AG10803 (cell line): ENCODE measurements at places on chromosomes 7 and 10.
A peak's percentile ranks its signal among the peaks of the same experiment; 100 is the strongest.

DNA sequence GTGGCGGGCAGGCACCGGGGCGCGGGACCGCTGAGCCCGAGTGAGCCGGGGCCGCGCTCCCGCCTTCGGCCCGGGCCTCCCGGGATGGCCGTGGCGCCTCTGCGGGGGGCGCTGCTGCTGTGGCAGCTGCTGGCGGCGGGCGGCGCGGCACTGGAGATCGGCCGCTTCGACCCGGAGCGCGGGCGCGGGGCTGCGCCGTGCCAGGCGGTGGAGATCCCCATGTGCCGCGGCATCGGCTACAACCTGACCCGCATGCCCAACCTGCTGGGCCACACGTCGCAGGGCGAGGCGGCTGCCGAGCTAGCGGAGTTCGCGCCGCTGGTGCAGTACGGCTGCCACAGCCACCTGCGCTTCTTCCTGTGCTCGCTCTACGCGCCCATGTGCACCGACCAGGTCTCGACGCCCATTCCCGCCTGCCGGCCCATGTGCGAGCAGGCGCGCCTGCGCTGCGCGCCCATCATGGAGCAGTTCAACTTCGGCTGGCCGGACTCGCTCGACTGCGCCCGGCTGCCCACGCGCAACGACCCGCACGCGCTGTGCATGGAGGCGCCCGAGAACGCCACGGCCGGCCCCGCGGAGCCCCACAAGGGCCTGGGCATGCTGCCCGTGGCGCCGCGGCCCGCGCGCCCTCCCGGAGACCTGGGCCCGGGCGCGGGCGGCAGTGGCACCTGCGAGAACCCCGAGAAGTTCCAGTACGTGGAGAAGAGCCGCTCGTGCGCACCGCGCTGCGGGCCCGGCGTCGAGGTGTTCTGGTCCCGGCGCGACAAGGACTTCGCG is 534 bp downstream of the FZD9 start:
- DNase-seq, result no peak

DNA sequence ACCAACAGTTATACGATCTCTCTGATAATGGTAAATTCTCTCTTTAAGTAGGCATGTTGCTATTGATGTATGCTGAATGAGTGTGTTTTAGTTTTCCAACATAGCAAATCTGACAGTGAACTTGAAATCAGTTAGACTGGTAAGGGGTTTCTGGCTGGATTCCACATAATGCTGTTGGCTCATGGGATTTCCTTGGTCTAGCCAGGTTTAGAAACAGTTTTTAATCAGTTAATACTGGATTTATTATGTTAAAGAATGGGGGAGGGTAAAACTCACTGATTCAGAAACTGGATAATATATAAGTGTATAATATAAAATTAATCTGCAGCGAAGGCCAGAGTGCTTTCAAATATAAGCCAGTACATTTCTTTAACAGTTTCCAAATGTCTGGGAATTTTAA is 55.6 kb downstream of the PCDH15 start:
- no peak for DNase-seq

GRCh38 chr7:101457001-101457750 is 94.5 kb downstream of the COL26A1 start:
- no peak for DNase-seq

- no peak for DNase-seq
These were observed 2.4 kb downstream of the PKD2L1 start for GRCh38 chr10:100327718-100328009.

DNA sequence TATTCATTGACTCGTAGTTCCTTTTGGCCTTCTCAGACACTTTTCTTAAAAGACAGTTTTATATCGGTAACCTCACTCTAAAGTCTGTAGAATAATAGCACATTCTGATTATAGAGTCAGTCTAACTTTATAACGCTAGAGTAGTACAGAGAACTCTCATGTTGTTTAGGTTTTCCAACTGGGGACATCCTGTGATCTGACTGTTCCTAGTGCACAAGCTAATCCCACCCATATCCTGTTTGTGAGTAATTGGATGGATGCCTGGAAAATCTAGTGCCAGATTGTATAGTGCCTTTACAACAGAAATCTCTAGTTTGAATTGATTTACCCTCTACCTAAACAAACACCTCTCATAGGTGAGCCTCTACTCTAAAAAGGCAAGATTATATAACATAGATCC is 107.4 kb downstream of the ZEB1 start:
- peak; percentile 64 for DNase-seq

- DNase-seq, result no peak
These were observed 120.4 kb upstream of the TARP start for GRCh38 chr7:38393874-38394273.

- no peak for DNase-seq
These were observed 6.8 kb upstream of the CLDN4 start for GRCh38 chr7:73823873-73824592.

GRCh38 chr10:69364232-69364940 is 52.3 kb downstream of the TACR2 start:
- no peak for DNase-seq

DNA sequence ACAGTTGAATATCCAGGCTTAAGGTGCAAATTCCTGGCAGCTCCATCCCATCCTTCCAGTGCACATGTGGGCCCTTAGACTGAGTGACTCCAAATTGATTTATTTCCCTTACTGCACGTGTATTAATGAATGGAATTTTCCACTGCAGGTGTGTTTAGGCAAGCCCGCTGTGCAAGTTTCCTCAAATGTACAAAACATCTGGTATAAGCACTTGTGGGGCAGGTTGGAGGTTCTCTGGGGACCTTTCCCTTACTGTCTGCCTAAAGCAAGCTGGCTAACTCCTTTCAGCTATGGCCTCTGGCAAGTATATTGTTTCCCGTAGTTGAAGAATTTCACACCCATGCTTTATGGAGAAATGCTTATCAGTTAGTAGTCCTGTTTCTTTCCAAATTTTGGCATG is 25.3 kb upstream of the GIMAP6 start:
- DNase-seq, result no peak

DNA sequence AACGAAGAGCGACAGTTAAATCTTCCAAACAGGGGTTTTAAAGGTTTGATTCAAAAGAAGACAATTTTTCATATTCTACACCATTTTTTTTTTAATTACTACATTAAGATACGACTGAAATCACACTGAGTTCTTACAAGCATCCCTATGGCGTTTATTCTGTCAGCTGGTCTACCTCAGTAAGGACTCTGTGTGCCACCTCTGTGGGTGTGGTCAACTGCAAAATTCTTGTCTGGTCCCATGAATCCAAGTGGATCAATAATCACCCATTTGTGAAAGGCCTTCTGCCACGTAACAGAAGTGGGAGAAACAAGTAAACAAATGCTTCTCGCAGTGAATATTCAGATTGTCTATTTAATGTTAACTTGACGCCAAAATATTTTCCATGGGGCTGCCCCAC is 104.1 kb downstream of the GRB10 start:
- no peak for DNase-seq

GRCh38 chr7:91894781-91895480 is 14.4 kb upstream of the MTERF1 start:
- DNase-seq, result no peak

- DNase-seq, result no peak
These were observed 29.4 kb downstream of the CFAP46 start for GRCh38 chr10:132912713-132913558.

DNA sequence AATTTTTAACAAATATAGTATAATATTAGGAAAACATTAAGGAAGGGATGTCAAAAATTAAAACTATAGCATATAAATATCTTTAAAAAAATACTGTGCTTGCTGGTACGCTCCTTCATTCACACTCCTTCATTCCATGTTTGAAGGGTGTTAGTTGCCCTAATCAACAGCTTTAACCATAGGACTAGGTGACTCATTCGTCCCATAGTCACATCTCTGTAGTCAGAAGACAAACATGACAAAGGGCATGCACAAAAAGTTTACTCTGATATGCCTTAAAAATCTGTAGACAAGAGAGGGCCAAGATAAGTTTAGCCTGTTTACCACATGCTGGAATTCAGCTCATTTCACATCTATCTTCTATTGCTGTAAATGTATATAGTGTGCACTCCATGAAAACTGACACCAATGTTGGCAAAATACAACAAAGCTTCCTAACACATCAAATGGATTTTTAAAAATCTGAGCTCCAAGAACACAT is 646 bp downstream of the FAM13C start:
- DNase-seq, result no peak

DNA sequence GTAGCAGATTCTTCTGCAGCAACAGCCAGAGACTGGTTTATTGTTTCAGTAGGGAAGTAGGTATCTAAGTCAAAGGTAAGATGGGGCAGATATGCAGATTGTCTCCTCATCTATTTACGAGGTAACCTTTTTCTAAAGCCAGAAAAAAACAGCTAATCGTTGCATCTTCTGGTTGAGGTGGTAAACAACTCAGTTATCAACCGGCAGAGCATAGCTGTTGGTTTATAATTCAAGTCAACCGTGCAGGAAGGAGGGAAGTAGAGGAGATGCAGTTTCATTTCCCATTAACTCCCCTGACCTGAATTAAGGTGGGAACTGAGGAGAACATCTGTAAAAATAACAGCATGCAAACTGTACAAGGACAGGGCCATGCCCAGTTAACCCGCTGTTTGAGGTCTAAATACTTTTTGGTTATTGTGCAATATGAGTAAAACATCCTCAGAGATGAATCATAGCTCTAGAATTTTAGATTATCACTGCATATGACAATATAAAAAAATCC is 156.5 kb upstream of the ITGB1 start:
- DNase-seq, result peak; percentile 74

DNA sequence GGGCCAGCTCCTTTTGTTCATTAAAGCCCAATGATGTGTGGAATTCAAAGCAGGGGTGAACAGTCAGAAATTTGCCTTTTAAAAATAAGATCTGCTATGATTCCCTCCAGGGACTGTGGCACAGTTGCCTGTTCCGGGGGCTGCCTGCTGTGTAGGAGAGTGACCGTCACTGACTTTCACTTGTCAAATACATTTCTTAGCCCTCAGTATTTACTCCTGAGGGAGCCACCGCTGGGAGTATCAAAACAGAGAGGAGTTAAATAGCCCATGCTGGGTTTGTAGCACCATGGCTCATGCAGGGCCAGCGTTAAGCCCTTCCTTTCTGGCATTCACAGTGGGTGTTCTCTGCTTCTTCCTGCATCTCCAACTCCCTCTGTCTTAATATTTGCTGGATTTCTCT is 897.8 kb downstream of the SORCS3 start:
- DNase-seq, result no peak

GRCh38 chr10:28211759-28212158 is 91.1 kb downstream of the MPP7 start:
- DNase-seq, result no peak

GRCh38 chr10:25504306-25504705 is 329.5 kb downstream of the GPR158 start:
- no peak for DNase-seq

- DNase-seq, result peak; percentile 72
These were observed 10.3 kb upstream of the ANKRD7 start for GRCh38 chr7:118214051-118214832.

DNA sequence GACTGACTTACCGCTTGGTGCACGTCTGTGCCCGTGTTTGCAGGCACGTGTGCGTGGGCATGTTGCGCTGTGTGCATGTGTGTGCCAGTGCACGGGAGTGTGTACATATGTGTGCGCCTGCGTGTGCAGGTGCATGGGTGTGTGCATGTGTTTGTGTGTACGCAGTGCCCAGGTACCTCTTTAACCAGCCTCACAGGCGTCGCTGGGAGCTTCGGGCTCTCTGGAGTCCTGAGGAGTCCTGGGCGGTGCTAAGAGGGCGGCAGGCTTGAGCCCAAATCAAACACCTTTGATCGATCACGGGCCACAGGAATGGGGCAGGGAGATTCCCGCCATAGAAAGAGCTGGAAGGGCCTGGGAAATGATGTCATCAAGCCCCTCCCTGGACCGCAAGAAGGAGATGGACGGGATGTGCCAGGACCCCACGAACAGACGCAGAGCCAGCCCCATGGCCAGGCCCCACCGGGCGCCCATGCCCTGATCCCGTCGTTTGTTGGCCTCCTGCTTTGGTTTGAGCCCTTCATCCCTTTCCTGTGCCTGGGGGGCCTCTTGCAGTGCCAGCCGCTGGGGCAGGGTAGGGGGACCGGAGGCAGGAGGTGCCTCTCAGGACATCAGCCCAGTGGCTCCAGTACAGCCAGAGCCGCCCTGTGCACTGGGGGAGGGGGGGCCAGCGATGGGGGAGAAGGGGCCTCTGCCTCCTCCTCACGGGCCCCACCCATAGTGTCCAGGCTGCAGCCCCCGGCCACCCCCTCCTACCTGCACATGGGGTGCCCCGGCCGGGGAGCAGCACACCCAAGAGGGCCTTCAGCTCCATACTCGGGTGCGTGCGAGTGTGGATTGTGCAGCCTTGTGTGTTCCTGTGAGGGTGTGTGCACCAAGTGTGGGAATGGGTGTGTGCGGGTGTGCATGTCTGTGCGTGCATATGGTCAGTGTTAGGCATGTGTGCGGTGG is 5.8 kb downstream of the KNDC1 start:
- no peak for DNase-seq

DNA sequence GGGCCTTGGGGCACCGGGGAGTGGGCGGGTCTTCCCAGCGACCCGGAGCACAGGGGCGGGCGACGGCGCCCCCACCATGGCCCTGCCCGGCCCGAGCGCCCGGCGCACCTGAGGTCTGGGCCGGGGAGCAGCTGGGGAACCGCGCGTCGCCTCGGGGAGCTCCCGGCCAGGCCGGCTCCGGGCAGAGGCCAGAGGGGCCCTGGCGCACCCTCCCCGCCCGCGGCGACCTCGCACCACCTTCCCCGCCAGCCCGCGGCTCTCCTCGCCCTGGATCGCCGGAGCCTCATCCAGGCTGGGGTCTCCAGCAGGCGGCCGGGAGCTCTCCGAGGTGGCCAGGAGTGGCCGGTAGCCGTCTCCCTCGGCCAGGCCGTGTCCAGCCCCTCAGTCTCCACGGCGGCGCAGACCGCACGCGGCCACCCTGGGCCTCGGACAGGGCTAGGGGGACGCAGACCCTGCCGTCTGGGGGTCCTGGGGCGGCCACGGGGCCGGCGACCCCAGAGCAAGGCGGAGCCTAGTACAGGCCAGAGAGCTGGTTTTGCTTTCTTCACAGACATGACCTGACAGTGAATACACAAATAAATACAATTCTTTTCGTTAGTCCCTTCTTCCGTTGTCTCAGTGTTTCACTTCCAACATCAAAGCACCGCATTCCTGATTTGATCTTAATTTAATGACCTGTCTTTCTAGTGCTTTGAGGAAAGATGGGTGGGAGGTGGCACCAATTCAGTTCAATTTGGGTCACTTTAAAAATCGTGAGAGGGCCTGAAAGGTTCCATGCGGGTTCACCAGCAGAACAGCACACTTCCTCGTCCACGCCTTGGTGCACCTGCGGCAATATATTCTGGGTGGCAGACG is 356.9 kb downstream of the DNAJB6 start:
- DNase-seq, result no peak

DNA sequence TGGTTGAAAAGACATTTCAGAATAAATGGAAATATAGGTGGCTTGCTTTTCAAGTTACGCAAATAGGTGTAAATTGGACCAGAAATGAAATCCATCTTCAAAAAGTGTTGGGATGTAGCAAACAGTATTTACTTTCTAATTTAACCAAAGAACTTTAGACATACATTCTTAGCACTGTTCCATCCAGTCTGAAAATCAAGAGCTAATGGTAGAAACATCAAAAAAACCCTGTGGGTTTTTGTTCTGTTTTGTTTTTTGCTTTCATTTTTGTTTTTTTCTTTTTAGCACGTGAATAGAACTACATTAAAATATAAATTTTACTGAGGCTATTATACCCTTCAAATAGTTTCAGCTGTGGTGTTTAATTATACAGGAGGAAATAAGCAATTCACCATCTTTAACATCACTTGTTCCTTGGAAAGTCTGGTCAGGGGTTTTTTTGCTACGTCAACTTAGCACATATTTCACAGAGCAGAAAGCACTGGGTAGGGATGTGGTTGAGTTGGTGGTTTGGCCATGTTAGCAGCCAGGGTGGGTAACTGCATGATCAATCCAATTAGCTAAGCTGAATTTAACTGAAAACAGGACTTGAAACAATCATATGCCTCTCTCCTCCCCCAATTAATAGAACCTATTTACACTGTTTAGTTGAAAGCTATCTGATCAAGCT is 275.4 kb upstream of the PFKP start:
- no peak for DNase-seq
